HFF-Myc (cell line): ENCODE measurements at places on chromosomes 6 and 20.

- DNase-seq = no peak
These were observed 14.5 kb downstream of the COL11A2 start for GRCh38 chr6:33177552-33178446.

- DNase-seq = no peak
These were observed 36.1 kb downstream of the DSE start for GRCh38 chr6:116406678-116407345.

DNA sequence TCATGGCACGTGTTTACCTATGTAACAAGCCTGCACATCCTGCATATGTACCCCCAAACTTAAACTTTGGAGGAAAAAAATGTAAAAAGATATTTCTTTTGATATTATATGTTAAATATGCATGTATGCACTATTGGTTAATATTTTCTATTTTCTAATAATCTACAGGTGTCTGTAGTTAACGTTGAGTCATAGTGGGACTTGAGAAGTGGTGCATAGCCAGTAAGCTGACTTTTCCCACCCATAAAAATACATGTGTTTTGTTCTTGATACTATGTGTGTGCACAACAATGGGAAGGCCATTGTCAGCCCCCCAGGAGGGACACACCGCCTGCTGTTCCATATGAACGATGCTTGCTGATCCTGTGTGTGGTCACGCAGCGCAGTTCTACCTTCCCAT lies 49.1 kb downstream of the FAM120B start:
- DNase-seq = no peak

DNA sequence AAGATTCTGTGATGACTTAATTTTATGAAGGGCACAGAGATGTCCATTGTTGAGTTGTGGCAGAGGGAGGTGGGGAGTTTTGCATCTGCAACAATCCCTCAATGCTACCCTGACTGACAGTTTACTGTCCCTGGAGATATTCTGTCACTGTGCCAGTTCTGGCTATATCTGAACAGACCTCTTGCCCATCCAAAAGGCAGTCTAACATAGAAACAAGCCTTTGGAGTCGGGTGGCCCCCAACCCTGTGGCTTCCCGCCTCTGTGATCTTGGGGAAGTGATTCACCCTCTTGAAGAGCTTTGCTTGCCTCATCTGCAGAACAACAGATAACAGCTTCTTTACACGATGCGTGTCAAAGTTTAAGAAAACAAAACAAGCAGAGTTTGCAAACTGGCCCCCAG lies 3.8 kb upstream of the E2F1 start:
- DNase-seq = no peak

- no peak for DNase-seq
These were observed 11.7 kb downstream of the SOD2 start for GRCh38 chr6:159681191-159681880.

- DNase-seq = no peak
These were observed 475.6 kb upstream of the ADGRB3 start for GRCh38 chr6:68159433-68159832.

DNA sequence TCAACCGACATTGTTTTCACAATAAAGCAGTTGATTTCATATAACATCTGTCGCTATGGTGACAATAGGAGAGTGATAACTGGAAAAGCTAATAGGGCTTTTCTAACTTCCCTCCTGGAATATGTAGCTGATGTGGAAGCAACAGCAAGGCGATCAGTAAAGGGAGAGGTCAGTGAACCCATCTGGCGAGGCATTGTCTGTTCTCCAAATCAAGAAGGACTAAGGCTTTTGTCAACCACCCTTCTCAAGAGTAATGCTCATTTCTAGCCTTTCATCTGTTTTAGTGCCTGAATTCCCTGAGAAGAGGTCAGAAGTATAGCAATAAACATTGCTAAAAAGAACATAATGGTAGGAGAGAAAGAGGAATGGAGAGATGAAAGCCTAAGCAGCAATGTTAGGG lies 201.3 kb downstream of the AKAP7 start:
- no peak for DNase-seq

GRCh38 chr6:129069006-129069405 lies 186.1 kb downstream of the LAMA2 start:
- no peak for DNase-seq

DNA sequence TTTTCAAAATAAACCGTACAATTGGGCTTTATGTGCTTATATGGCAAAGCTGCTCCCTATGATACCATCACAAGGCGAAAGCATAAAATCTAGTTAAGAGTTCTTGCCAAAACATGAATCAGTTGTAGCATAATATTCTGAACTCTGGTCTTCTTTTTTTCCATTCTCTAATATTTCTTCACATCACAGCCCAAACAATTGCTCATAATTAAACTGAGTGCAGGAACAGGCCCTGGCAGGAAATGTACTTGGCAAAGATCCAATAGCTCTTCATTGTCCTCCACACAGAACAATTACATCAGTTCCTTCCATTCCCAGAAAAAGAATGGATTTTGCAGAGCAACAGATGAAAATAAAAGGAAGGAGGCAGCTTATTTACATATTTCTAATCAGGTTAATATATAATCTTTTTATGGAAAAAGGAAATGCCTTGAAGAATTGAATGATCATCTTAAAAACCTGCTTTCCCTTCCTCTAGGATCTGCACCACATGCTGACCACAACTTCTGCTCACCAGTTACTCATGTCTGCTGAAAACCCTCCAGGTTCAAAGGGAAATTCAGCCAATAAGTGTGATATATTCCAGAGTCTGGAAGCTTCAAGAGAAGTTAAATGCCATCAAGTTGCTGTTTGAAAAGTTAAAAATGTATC lies 123.3 kb upstream of the COL21A1 start:
- peak; percentile 84 for DNase-seq

- DNase-seq = no peak
These were observed 6.5 kb downstream of the FAM8A1 start for GRCh38 chr6:17606606-17607005.

DNA sequence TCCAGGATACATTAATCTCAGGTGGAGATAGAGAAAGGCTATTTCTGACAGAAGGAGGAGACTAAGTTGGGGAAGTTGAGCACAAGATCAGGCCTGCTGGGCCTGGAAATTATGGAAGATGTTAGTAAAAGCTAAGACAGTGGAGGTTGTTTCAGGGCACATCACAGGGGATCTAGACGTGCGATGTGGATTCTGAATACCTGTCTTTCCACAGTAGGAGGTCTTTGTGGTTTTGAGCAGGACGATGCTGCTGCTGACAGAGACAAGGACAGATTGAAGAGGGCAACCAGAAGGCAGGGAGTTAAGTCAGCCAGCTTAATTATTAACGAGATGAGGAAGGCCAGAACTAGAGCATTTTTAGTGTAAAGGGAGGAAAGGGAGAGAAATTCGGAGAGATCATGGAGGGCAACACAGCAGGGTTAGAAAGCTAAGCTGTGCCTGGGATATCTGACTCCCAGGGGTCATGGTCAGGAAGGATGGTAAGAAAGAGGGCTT lies 384.9 kb downstream of the MAFB start:
- DNase-seq = no peak

- DNase-seq = no peak
These were observed 65.6 kb downstream of the SLC2A10 start for GRCh38 chr20:46774943-46775560.

GRCh38 chr20:8640461-8640860 lies 428.4 kb upstream of the PLCB4 start:
- no peak for DNase-seq

DNA sequence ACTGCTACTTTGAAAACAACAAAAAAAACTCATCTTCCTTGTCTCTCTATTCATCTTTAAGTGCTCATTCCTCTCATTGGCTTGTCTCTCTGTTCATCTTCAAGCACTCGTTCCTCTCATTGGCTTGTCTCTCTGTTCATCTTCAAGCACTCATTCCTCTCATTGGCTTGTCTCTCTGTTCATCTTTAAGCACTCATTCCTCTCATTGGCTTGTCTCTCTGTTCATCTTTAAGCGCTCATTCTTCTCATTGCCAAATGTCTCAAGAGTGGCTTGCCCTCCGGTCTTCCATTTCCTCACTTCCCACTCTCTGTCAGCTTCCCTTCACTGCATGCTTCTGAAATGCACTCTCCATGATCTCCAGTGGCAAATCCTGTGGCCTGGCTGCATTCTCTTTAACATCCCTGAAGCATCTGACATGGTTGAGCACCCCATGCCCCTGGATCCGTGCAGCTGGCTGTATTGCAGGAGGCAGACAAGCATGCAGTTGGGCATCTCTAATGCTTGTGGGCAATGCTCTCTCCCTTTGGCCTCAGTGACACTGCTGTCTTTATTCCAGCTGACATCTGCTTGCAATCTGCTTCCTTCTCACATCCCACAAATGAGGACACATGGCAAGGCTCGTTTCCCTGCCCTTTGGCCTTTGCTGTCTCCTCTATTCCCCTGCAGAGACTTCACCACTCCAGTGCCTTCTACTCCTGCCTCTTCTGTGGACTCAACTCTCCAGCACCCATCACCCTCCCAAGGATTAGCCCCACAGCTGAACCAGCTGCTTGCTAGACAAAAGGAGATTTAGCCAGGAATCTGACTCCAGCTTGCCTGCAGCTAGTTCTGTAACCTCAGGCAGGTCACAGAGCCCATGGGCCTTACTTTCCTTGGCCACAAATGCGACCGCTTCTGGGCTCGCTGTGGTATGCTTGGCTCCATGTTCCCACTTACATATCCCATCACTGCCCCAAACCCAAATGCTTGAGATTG lies 143.2 kb upstream of the SNX9 start:
- DNase-seq = no peak

GRCh38 chr6:85396159-85396808 lies 53.6 kb upstream of the NT5E start:
- DNase-seq = no peak

GRCh38 chr6:45870531-45870930 lies 145.1 kb downstream of the CLIC5 start:
- DNase-seq = no peak

DNA sequence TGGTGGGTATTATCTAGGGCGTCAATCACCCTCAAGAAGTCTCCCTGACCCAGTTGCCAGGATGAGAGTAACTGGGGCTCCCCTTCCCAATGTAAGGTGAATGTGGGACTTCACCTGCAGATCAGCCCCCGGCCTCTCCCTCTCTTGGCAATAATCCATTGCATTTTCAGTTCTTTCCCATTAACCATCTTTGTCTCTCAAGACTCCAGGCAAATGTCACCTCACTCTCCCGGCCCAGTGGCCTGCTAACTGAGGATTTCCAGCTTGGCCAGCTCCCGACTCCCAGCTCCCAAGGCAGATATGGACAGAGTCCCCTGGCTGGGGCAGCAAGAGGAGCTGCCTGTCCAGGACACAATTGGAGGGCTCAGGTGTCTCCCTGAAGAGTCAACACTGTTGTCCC lies 7.3 kb downstream of the ETV7 start:
- DNase-seq = no peak

DNA sequence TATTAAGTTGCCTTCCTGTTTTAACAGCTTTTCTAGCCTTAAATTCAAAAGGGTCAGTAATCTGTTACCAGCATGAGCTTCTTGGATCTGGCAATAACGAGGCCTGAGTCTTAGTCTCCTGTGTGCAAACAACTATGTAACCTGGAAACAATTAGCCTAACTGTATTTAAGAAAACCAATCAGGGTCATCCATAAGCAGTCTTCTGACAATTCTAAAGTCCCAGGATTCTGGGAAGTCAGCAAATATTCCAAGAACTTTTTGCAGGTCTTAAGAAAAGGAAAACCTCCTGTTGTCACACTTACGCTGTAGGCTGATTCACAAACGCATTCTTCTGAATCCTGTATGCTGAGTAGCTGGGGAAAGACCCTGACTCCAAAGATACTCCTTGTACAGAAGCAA lies 90.4 kb downstream of the COL12A1 start:
- no peak for DNase-seq

DNA sequence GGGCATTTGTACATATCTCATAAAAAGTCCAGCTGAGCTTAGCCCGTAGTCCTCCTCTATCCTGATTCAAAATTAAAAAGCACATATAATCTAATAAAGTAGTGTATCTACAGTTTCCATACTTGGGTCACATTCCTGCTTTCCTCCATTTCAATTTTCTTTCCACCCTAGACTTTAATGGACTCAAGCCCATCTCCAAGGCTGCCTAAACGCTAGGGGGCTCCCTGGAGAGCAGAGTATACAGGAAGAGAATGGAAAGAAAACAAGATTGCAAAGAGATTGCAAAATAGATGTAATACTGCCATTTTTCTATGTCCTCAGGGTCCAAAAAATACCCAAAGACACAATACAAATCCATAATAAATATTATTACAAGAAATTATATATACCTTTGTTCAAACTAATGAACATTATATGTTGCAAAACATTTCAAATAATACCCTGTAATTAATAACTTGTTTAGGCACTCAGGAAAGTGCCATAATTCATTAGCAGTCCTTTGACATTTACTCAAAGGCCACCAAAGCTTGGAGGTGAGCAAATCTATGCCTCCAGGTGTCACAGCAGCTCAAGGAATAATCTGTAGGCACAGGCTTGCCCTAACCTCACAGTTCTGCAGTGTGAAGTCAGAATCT lies 2.4 kb upstream of the MCM3 start:
- DNase-seq = no peak

DNA sequence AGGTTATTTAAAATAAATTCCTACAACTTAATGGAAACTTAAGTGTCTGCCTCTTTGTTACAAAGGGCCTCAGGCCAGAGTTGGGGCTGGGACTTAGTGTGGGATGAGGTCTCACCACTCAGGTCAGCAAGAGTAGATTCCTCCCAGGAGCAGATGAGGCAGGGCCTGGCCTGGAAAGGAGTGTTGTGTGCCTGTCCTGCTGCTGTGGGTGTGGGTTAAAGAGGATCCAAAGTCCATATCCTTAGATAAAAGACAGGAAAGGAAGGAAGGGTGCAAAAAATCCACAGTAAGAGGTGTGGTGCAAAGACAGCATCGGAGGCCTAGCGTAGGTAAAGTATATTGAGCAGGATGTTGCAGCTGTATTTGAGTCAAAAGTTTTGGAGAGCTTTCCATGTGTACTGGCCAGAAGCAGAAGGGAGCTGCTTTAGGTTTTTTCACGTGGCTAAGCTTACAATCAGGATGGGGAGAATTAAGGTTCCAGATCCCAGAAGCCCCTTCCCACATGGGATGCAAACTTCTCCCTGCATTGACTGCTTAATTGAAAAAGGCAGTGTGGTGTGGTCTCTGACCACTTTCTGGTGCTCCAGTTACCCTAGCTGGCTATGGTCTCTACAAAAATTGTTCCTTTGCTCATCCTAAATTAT lies 12.8 kb upstream of the PLCG1 start:
- DNase-seq = no peak

- no peak for DNase-seq
These were observed 669 bp downstream of the PDCD2 start for GRCh38 chr6:170583756-170584180.

DNA sequence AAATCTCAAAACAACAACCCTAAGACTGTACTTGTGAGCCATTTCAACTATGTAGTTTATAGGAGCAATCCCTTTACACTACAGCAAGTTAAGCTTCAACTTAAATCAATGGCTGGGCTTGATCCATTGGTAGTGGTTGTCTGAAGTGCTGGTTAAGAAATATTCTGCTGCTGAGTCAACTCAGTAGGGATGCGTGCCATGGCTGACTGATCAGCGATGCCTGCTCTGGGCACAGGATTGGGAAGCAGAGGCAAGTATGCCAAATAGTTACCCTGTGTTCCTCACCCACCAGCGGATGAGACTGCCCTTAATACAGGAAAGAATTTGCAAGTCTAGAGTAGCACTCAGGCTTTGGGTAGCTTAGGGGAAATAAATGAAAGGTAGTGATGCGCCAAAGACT lies 41.5 kb downstream of the GCM1 start:
- DNase-seq = no peak
